ENCODE measurements at places on chromosomes 5 and 9.

GRCh38 chr5:171975262-171975876 is 31.1 kb downstream of the FBXW11 start:
- DNase-seq = peak; percentile 48

DNA sequence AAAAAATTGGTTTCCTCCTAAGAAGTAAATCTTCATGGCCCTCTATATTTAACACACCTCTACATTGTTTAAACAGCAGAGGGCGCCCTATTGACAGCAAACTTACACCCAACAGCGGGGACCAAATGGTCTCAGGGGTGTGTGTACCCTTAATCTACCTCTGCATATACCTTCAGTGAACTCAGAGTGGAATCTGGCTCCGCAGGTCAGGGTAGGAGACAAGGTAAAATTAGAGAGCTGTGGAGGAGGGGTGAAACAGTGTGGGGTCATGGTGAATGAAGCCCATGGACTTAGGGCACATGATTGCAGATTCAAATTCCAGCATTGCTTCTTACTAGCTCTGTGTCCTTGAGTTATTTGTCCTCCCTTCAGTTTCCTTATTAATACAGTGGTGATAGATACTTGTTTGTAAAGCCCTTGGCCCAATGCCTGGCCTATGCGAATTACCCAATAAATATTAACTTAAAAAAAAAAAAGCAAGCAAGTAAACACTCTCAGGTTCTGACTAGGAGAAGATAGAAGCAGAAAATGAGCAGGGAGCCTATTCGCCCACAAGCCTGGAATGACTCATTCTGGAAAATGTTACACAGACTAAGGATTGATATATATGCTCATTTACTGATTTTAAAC is 122.9 kb downstream of the CAVIN4 start:
- peak; percentile 24 for DNase-seq

- DNase-seq = no peak
Observed at GRCh38 chr5:51573835-51574234, 190.6 kb downstream of the ISL1 start.

DNA sequence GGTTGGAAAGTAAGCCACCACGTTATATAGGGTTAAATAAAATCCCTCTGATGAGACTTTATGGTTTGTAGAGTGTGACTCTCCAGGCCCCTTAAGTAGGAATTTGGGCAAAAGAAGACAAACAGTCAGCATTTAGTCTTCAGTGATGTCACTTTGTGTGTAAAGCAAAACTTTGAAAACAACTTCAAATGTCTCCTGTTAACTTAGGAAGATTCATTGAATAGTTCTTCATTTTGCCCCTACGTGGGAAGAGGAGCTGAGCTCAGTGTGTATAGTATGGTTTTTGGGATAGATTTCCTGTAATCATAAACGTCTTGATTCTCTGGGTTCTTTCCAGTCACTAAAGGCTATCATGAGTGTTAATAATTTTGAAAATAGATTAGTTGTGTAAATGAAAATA is 101.3 kb downstream of the GADD45G start:
- no peak for DNase-seq

DNA sequence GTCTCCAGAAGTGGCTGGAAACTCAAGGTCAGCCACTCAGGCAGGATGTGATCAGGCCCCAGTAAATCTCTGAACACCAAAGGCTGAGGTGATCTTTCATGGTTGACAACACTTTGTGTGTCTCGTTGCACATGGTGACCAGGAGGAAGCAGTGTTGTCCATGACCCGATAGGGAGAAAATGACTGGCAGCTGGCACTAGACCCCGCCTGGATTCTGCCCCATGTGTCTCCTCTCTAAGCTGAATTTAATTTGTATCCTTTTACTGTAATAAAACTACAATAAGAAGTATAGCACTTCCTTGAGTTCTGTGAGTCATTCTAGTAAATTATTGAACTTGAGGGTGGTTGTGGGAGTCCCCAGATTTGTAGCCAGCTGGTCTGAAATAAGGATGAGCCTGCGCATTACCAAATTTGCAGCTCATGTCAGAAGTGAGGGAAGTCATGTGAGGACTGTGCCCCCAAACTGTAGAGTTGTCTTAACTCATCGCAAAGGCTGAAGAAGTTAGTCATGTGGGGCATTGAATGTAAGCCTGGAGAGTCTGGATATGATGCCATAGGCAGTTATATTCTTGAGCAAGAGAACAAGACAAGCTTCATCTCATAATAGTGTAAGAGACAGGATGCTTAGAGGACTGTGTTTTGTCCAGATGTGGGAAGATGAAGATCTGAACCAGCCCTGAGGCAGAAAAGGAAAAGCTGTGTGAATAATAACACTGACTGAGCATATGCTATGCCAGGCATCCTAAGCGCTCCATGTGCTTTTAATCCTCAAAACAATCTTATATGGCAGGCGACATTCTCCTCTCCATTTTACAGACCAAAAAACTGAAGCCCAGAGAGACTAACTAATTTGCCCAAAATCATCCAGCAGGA is 55.9 kb downstream of the TMEM215 start:
- DNase-seq = no peak

- DNase-seq = no peak
Observed at GRCh38 chr5:54995168-54995567, 9.8 kb upstream of the ESM1 start.

GRCh38 chr9:7910426-7911020 is 110.9 kb upstream of the DMAC1 start:
- DNase-seq = no peak
